NCI-H1436 treated with DMSO at 0.1 percent for 48 hours (cell line): ENCODE measurements at places on chromosomes 3 and 15.

GRCh38 chr3:38994251-38994650, 57.5 kb downstream of the SCN11A start:
- no peak for DNase-seq

DNA sequence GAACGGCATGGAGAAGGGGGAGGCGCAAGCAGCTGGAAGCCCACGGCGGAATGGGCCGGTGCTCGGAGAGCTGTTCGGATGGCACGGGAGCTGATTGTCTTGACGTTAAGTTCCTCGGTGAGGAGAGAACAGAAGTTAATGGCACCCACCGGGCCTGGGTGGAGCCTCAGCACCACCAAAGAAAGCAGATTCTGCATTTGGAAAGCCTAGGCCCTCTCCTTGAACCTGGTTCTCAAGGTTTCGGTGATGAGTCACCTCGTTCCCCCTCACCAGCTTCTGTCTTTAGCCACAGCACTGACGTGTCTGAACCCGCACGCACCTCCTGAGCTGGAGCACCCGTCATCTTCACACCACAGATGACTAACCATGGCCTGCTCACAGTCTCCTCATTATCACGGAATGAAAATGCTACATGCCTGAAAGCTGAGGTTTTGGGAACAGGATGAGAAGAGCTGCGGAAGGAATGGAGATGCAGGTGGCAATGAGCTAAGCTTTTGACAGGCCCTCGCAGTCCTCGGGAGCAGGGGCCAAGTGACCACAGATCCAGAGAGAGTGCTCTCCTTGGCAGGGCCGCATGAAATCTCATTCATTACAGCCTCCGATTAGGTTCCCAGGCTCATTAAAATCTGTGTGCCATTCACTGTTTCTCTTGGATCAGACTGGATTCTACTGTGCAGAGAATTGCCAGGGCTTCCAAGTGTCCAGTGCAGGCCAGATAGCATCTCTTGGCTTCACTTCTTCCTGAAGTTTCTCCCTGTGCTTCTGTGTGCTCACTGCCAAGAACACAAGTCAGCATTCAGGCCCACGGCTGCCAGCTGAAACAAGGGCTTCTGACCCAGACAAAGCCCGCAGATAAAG, 96.3 kb upstream of the DLG1 start:
- no peak for DNase-seq

DNA sequence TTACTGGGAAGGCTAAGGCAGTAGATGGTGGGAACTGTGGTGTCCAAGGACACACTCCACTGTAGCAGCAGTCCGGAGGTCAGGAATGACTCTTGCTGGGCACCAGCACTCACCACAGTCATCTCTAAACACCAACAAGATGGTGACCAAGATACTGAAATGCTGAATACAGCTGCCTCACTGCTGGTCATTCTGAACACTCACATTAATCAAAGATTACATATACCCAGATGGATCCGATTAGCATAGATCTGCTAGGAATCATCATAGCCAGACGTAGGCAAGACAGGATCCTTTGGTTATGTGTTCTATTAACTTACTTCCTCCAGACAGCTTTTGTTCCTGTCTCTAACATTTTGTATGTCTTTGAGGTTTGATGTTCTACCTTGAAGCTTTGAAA, 134.9 kb upstream of the BFSP2 start:
- no peak for DNase-seq

DNA sequence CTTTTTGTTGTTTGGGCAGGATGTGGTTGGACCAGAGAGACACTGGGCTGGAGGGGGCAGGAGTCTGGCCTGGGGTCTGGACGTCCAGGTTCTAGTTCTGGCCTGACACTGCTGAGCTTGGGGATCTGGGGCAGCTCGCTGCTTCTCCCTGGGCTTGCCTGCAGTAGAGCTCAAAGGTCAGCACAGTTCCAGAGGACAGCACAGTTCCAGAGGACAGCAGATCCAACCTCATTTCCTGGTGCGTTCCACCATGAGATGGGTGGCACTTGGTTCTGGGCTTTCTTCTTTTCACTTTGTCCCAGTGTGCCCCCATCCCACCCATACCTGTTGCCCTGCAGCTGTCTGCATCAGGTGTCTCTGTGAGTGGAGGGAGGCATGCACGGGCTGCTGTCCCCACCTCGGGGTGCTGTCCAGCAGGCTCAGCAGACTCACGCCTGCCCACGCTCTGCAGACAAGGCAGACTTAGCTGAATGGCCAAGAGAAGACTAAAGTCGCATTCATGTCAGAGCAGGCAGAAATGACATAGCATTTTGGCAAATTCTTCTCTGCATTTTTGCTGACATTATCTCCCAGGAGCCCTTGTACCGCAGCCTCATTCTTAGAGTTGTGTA, 16.7 kb downstream of the CACNA2D3 start:
- no peak for DNase-seq

DNA sequence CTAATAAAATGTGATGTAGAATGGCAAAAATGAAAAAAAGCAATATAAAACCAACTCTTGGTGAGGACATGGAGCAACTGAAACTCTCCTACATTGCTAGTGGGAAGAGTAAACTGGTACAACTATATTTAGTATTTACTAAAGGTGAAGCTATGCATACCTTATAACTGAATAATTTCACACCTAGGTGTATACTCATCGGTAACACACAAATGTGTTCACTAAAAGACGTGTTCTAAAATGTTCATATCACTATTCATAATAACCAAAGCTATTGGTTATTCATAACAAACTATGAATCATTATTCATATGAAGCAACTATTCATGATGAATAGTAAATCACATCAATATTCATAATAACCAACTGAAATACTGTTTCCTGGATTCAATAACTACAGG, 1030.3 kb downstream of the ROBO2 start:
- DNase-seq = no peak
